AG04449 (cell line): ENCODE measurements at places on chromosomes 4 and X.

- DNase-seq, result no peak
Observed at GRCh38 chrX:25337841-25338240, 322.1 kb upstream of the ARX start.

DNA sequence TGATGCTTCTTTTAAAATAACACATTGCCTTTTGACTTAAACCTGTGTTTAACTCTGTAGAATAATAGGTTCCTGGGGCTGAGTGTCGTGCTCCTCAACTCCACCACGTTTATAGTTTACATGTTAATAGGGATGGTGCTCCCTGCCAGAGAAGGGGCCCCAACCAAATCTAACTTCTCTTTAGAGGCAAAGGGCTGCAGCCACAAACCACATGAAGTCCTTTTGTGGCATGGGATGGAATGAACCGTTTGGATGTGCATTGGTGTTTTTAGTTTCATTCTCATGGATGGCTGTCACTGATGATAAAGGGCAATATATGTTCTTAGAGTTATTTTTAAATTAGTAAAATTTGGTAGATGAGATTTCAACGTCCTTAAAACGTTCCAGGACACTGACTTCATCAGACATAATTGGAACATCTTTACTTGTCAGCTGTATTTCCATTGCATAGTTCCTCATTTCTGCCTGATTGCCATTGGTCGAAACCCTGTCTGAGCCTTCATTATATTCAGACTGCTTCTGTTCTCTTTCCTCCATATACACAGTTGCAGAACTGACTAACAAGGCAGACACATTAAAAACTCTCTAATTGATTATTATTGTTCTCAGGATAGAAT, 60.4 kb upstream of the HPF1 start:
- no peak for DNase-seq

- no peak for DNase-seq
Observed at GRCh38 chr4:143606480-143606879, 93.0 kb downstream of the SMARCA5 start.

GRCh38 chrX:102491766-102492165, 20.2 kb upstream of the TCP11X2 start:
- no peak for DNase-seq

DNA sequence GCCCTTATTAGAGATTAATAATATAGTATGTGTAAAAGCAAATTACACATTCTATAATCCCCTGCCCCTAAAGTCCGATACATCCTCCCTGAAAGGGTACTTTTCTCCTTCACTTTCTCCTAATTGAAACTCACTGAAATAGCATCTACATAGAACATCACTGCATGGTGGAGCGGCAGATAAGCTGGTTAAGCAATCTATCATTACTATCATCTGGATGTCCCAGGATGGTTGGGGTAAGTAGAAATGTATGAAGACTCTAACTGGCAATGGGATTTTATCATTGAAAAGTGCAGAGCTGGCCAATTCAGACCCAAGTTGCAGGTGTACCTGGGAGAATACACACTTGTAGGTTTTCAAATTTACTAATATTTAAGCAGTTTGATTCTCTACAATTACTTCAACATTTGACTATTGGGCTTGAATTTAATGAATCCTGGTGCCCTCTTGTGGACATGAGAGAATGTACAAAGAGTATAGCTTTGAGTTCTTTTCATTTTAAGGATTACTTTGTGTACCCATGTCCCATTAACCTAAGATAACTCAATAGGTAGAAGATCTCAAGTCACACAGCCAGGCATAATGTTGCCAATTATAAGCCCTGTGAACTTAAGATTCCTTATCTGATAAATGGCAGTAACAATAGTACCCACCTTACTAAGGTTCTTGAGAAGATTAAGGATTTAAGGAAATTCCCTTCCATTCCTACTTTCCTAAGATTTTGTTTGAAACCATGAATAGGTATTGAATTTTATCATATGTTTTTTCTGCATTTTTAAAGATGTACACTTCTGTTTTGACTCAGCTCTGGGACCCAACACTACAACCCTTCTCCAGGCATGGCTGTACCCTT, 69.8 kb downstream of the SHROOM3 start:
- DNase-seq, result no peak
